Testis (tissue), 5 donors: ENCODE measurements at places on chromosomes 12 and 14. TPM values are rescaled to one million over a fixed set of nuclear protein-coding genes. Genes with fewer than 3 reads are reported as not detected.

DNA sequence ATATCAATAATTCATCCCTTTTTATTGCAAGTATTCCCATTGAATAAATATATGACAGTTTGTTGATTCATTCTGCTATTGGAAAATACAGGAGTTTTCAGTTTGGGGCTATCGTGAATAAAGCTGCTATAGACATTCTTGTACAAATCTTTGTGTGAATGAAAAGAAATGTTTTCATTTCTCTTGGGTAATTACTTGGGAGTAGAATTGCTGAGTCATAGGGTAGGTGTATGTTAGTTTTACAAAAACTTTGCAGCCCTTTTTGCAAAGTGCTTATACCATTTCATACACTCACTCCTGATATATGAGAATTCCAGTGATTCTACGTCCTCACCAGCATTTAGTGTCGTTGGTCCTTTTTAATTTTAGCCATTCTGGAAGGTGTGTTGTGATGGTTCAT is 6.9 kb upstream of the PTCSC3 start:
- no peaks in the 10 kb centered on the region for H3K27me3 ChIP-seq
- H3K4me3 ChIP-seq: no peak overlapping the region
- H3K36me3 ChIP-seq: no peaks in the 10 kb centered on the region

- H3K27me3 ChIP-seq: no peaks in the 10 kb centered on the region
- peaks cover 5% of the 10 kb centered on the region for H3K4me1 ChIP-seq
- no peaks in the 10 kb centered on the region for H3K36me3 ChIP-seq
- no peak for DNase-seq
- H3K27ac ChIP-seq: peak overlapping the region; percentile 95
These were observed 1.8 kb upstream of the GLIPR1L2 start for GRCh38 chr12:75389061-75389460.

DNA sequence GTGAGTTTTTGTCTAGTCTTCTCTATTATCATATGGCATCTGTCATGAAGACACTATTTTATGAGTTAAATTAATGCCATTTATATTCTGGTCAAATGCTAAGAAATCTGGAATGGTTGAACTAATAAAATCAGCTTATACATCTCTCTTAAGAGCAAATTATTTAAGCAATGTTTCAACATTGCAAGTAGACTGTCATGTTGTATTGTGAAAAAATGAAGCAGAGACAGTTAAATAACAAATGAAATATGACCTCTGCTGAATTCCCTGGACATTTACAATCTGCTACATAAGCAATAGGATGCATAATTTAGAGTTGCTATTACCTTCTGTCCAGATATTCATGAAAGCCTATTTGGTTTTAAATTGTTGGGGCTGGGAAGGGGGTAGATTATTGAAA is 30.6 kb downstream of the NAV3 start:
- H3K4me1 ChIP-seq: no peaks in the 10 kb centered on the region
- no peak overlapping the region for H3K4me3 ChIP-seq
- H3K27ac ChIP-seq: no peak overlapping the region
- DNase-seq: no peak
- H3K36me3 ChIP-seq: no peaks in the 10 kb centered on the region

DNA sequence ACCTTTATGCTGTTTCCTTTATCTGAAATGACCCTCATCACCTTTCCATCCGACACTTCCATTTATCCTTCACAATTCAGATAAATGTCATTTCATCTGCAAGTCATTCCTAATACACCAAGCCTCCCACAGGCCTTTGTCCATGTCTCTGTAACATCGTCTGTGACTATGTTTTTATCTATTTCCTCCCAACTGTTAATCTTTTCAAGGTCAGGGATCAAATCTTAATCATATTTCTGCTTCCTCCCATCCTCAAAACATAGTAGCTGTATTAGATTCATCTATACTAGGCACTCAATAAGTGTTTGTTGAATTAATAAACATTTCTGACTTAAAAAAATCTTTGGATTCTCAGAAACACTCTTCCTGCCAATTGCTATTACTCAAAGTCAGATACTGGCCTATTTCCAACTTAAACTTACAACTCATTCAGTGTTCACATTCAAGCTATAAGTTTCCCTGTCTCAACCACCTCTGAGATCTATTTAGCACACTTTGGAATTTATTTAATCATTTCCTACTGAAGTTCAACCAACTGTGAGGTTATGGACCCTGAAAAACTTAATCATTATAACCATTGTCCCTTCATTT is 100.2 kb upstream of the ALX1 start:
- no peak for DNase-seq
- H3K27ac ChIP-seq: no peak overlapping the region
- H3K36me3 ChIP-seq: no peaks in the 10 kb centered on the region
- H3K4me3 ChIP-seq: no peak overlapping the region
- H3K27me3 ChIP-seq: no peaks in the 10 kb centered on the region

GRCh38 chr12:132125736-132126135 is 18.4 kb downstream of the DDX51 start:
- H3K27ac ChIP-seq: no peak overlapping the region
- no peaks in the 10 kb centered on the region for H3K4me1 ChIP-seq
- H3K4me3 ChIP-seq: no peak overlapping the region
- DNase-seq: peak; percentile 11
- no peaks in the 10 kb centered on the region for H3K36me3 ChIP-seq

- H3K4me1 ChIP-seq: peaks cover 14% of the 10 kb centered on the region
- H3K36me3 ChIP-seq: no peaks in the 10 kb centered on the region
- H3K27me3 ChIP-seq: no peaks in the 10 kb centered on the region
- H3K27ac ChIP-seq: no peak overlapping the region
- no peak overlapping the region for H3K4me3 ChIP-seq
These were observed 141.4 kb downstream of the PPM1H start for GRCh38 chr12:62793256-62794217.

- no peak overlapping the region for H3K4me3 ChIP-seq
- H3K27me3 ChIP-seq: no peaks in the 10 kb centered on the region
- no peak for DNase-seq
- no peaks in the 10 kb centered on the region for H3K36me3 ChIP-seq
- H3K27ac ChIP-seq: no peak overlapping the region
These were observed 87.8 kb upstream of the ZFP36L1 start for GRCh38 chr14:68880581-68881105.

DNA sequence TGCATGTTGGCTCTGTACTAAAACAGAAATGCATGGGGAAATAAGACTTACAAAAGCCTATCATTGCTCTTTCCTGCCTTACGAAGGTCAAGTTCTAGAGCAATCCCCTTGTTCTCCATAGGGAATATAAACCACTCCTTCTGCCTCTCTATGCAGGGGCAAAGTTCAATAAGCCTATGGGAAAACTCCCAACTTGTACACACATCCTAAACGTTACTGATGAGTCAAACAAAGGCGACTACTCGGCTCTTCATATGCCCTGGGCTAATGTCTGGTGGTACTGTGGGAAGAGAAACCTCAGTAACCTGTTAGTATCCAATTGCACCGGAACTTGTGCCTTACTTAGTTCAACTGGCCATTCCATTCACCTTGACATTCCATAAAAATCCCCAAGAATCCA is 32.7 kb downstream of the PRMT8 start:
- no peaks in the 10 kb centered on the region for H3K27me3 ChIP-seq
- H3K27ac ChIP-seq: no peak overlapping the region
- DNase-seq: no peak
- no peaks in the 10 kb centered on the region for H3K4me1 ChIP-seq
- no peaks in the 10 kb centered on the region for H3K36me3 ChIP-seq

GRCh38 chr12:4899364-4899763 is 10.3 kb upstream of the KCNA1 start:
- no peaks in the 10 kb centered on the region for H3K27me3 ChIP-seq
- DNase-seq: no peak
- no peak overlapping the region for H3K4me3 ChIP-seq
- no peaks in the 10 kb centered on the region for H3K36me3 ChIP-seq
- H3K4me1 ChIP-seq: no peaks in the 10 kb centered on the region
- H3K27ac ChIP-seq: no peak overlapping the region

- H3K4me3 ChIP-seq: no peak overlapping the region
- H3K4me1 ChIP-seq: no peaks in the 10 kb centered on the region
- H3K27ac ChIP-seq: no peak overlapping the region
- no peaks in the 10 kb centered on the region for H3K27me3 ChIP-seq
- DNase-seq: no peak
These were observed 7.5 kb upstream of the UBE2N start for GRCh38 chr12:93449277-93449676.

- no peaks in the 10 kb centered on the region for H3K27me3 ChIP-seq
- H3K36me3 ChIP-seq: no peaks in the 10 kb centered on the region
- H3K4me1 ChIP-seq: peaks cover 17% of the 10 kb centered on the region
These were observed 697 bp downstream of the ATP6V0A2 start for GRCh38 chr12:123712780-123713319.

Gene OVCH1
- 0.43 TPM for total RNA-seq

Gene TGM1
- total RNA-seq: 3.6 TPM

Gene LPAR5
- 2.4 TPM for total RNA-seq

Gene PIWIL1
- total RNA-seq: 71.7 TPM

Gene C12orf42
- 22.5 TPM for total RNA-seq

Gene DRAM1
- 4.5 TPM for total RNA-seq

Gene ERP27
- 0.12 TPM for total RNA-seq
